ENCODE measurements at places on chromosomes 1 and 21.

DNA sequence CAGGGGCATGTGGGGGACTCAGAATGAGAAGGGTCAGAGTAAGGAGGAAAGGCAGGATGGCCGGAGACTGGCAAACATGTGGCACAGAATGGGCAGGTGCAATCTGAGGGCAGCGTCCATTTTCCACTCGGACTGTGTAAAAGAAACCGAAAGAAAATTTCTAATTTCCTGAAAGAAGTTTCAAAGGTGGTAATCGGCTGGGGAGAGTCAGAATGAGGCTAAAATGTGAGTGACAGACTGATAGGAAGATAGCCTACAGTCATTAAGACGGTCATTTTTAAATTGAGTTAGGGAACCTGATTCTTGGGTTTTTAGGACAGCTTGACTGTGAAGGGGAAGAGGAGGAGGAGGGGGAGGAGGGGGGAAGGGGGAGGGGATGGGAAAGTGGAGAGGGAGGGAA lies 23.6 kb downstream of the COA6 start:
- DNase-seq, result no peak

DNA sequence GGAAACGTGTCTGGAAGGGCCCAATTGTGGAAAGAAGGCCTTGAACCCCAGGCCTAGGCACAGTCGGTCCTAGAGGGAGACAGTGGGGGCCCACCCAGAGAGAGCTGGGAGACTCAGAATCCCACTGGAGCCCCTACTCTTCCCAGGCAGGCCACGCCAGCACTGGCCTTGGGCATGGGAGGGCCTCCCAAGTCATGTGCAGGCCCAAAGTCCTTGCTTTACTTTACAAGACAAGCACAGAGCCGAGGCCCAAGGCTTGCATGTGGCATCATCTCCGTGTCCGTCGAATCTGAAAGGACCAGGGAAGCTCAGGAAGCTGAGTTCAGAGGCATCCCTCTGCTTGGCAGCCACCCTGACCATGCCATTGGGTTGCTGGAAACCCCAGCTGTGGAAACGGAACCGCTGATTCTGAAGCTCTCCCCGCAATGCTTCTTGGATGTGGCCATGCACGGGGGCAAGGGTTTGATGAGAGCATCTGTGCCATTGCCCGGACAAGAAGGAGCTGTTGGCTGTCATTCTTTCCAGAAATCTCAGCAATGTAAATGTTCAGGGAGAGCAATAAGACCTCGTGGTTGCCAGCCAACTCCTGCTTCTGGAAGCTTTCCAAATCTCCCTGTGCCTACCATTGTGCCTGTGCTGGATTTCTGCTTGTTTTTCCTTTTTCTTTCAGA lies 32.8 kb downstream of the ABCG1 start:
- no peak for DNase-seq

GRCh38 chr1:162283657-162284056 lies 93.0 kb downstream of the SPATA46 start:
- no peak for DNase-seq

GRCh38 chr1:226017070-226017469 lies 17.9 kb upstream of the SDE2 start:
- DNase-seq, result no peak

GRCh38 chr1:198444792-198445191 lies 95.7 kb downstream of the ATP6V1G3 start:
- no peak for DNase-seq

DNA sequence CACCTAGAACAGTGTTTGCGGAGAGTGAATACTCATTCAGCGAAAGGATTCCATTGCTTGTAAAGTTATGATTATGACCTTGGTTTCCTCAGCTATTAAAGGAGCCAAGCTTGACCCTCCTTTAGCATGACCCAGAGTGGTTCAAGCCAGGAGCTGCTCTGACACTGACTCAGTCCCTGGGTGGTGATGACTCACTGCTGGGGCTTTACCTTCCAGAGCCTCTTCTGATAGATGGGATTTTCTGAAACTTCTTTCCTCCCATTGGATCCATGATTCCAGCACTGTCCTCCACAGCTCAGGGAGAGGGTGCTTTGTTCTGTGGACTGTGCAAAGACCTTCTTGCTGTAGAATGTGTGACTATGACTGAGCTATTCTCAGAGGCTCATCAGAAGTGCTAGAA lies 77.4 kb downstream of the S1PR1 start:
- DNase-seq, result peak; percentile 70

DNA sequence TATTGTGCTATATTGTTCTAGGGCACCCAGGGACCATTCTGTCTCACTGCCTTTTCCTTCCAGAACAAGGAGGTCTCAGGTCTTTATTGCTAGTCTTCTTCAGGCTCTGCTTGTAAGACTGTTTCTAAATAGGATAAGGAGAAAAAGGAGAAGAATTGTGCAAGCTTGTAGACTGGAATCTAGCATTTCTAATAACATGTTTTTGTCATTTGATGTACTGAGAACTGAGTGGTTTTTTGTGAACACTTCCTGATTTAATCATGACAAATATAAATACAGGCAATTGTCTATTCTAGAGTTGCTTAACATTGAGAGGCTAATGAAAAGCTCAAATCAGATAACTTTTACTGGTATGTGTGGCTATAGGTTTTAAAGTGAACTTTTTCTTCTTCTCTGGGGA lies 77.6 kb downstream of the CLIC4 start:
- DNase-seq, result no peak

GRCh38 chr1:86887479-86888162 lies 26.3 kb downstream of the SELENOF start:
- no peak for DNase-seq

Data from natural killer cell treated with Interleukin-12 subunit alpha and Interleukin-12 subunit beta and Interleukin-15 and Interleukin-18, amount 100 ng/mL, for 72 hours (primary cell).